ENCODE measurements at places on chromosomes 2 and 18.

DNA sequence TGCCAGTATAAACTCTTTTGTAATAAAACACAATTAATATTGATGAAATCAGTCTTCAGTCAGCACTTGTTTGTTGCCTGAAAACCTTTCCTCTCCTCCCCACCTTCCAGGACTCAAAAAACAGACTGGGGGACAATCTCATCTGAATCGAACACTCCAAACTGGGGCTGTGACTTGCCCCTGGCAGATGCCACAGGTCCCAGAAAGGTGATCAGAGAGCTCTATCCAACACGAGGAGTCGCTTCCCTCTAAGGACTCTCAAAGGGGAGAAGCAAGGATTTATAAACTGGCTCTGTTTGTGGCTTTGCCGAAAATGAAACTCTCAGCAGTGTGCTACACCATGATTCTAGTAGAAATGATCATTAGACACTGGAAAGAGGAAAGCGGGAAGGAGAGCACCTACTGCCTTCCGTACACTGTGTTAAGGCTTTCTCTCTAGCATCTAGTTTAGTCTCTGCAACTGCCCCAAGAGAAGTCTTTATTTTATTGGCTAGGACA, 199.2 kb downstream of the TGIF1 start:
- no peak for DNase-seq

DNA sequence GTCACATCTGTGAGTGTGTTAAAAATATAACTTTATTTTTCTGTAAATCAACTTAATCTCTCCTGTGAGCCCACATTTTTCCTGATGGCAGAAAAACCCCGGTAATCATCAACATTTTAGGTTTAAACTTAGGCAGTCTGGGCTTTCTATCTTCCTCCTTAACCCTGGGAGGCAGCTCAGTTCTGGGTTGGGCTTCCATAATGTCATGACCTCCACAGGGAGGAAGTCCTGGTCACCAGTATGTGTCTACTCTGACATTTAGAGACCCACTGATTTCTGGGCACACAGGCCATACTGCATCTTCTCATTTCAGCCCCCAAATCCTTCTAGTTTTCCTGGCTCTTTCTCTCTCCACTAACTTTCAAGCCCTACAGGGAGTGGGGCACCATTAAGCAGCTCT, 181.2 kb downstream of the DYSF start:
- DNase-seq: no peak

- no peak for DNase-seq
Measured at GRCh38 chr2:55880416-55881143, 43.0 kb downstream of the EFEMP1 start.

DNA sequence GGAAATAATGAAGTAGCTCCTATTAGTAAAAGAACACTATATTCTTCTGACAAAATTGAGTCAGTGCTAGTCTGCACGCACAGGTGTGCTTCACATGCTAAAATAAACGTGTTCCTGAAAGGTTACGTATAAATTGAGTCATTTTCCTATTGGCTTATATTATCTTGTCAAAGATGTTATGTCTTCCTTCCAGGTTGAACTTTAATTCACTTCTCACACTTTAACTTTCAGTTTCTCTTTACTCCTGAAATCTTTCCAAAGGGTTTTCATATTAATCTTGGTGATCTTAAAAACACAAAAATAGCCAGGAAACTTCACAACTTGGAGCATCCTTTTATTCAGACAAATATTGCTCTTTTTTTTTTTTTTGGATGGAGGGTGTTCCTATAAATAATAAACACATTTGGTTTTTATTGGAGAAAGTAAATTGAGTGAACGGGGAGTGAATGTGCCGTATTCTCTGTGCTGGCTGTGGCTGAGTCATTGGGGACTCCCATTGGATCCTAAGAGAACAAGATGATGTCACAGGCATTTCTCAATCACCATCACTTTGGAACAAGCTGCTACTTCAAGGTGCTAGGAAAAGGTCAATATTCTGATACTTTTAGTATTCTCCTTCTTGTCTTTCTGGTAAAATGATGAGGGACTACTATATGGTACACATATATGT, 150.2 kb upstream of the SPATS2L start:
- no peak for DNase-seq

DNA sequence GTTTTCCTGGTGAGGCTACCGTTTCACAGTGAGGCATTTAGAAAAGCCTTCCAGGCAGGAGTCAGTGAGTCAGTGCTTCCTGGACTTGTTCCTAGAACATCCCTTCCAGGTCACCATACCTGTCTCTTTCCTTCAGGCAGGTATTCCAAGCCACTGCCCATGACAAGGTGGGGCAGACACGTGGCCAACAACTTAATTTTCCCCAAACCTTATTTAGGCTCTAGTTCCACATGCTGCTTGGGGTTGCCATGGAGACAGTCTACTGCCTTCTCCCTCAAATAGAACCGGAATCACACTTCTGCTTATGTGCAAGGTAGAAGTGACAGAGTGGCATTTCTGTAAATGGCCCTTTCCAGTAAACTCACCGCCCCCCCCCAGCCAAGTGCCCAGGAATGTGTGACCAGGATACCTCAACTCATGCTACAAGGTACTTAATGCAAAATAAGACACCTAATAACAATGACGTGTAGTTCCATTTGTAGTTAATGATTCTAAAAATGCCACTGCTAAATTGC, 258.3 kb downstream of the PRKCE start:
- no peak for DNase-seq

GRCh38 chr2:234019896-234020295, 30.6 kb upstream of the SPP2 start:
- DNase-seq: no peak

DNA sequence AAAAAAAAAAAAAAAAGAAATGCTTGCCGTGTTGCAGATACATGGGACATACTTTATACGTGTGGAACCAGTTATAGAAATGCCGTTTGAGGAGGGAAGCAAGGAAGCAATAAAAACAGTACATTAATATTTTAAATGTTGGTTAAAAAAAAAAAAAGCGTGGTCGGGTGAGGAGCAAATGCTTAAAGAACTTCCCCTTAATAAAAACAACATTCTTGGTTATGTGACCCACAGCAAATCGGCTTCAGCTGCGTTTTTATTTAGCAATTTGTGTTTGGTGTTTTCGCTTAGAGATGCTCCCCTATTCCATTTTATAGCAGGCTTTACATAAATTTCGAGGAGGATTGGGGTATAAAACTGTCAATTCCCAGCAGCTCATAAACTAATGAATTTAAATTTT, 223.6 kb downstream of the LRRTM1 start:
- DNase-seq: no peak

DNA sequence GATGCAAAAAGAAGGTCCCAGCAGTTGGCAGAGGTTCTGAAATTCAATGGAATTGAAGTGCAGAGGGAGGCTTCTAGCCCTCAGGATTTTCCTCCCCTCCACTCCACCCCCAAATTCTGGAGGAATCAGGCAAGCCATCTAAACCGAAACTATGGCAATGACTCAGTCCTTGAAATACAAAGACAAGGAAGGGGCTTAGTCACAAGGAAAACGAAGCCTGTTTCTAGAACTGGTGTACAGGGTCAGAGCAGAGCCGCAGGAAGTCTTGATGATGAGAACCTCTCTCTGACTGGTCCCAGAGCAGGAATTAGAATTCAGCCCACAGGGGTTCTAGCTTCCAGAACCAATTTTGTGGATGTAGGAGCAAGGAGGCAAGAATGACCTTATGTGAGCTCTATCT, 111.7 kb upstream of the SCN1A start:
- no peak for DNase-seq

DNA sequence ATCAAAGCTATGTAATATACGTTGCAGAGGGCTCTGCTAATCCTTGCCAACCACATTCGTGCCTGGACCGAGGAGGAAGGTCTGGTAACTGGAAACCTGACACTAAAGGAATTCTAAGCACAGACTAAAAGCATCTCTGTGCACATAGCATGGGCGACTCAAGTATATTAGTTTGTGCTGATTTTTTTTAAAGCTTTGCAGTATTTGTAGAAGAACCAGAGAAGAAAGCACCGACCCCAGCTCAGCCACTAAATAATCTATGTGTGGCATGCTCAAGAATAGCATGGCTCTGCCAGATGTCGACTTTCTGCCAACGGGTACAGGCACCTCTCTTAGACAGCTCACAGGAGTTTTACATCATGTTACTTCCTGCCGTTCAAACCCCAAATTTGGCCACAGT, 73.2 kb upstream of the NRP2 start:
- DNase-seq: no peak

DNA sequence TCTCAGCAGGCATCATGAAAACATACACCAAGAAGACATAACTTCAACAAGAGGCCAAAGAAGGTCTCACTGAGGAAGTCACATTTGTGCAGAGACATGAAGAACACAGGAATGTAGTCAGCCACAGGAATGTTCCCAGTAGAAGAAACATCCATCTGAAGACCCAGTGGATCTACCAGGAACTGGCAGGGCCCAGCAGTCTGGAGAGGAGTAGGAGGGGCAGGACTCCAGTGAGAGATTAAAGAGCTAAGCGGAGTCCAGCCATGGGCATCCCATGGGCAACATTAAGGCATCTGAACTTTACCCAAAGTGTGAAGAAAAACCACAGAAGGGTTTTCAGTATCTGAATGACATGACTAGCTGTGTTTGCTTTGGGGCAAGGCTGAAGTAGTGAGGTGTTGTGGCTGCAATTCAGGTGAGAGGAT, 103.1 kb downstream of the UPP2 start:
- no peak for DNase-seq

DNA sequence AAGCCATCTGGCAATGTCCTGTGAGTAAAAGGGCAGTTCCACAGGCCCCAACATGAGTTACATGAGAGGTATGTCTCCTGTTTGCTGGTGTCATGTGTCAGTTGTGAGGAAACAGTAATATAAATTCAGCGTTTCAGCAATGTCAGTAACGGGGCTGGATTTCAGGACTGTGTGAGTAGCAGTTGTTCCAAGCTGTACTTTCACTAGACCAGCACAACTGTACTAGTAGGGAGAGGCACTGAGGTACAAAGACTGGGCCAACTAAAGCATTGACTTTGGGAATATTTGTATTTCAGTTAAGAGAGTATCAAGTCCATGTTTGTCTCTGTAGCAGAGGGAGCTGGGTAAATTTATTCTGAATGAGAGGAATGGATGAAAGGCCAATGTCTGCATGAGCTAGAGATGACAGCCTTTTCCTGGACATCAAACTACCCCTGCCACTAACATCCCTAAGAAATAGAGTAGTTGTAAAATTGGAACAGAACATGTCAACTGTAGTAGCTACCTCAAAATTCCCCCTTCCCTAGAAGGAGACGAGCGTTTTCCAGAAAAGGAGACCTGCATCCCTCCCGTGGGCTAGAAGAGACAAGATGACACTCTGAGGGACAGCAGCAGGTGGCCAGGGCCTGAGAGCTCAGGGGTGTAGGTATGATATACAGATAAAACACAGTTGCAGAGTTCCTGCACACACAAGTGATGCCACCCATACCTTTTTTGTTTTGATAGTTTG, 24.4 kb downstream of the EIF4E2 start:
- DNase-seq: no peak

DNA sequence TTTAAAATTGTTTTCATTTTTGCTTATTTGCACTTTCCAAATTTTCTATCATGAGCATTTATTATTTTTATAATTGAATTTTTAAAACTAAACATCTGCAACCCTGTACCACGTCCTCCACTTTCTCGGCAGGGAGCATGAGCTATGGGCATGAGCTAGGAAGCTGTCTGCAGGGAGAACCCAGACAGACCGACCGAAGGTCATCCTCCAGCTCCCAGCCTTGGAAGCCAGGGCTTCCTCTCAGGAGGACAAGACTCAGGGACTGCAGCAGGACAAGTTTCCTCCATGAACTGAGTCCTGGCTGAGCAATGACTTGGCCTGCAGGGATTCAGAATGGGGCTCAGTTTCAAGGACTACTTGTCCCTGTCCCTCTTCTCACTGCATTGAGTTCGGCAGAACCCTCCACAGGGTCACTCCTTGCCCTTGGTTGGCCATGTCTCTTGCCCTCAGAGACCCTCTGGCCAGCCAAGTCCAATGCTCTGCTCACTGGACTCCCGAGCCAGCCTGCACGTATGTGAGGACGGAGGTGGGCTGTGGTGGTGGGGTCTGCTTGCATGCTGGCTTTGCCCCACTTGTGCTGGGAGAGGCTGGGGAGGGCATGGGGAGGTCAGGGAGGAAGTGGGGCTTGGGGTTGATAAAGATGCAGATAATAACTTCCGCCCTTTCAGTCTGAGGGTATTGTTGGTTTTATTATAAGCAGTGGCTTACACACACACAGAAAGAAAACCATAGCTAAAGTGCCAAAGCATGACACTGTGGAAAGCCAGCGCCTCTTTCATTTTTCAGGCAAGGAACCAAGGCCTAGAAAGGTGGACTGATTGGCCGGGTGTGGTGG, 6.6 kb downstream of the NMUR1 start:
- DNase-seq: peak; percentile 75

DNA sequence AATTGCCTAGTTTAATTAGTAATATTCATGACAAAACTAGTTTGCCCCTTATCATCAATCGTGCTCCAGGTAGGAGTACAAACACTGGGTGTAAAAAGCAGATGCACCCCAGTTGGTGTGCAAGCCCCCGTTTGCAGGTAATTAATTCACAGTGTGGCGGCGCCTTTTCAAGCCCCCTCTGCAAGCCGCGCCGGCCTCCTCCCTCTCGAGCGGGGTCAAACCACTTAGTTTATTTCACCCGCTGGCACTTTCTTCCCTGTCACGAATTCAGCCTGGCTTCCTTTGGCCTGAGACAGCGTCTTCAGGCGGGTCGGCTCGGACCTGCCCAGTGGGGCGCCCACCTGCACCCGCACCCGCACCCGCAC, 64.7 kb upstream of the MAPRE2 start:
- no peak for DNase-seq

- DNase-seq: no peak
Measured at GRCh38 chr2:147442816-147443215, 402.0 kb upstream of the ACVR2A start.

GRCh38 chr2:142038826-142039225, 92.0 kb downstream of the LRP1B start:
- no peak for DNase-seq

GRCh38 chr18:39951142-39951720, 2003.8 kb upstream of the PIK3C3 start:
- no peak for DNase-seq

DNA sequence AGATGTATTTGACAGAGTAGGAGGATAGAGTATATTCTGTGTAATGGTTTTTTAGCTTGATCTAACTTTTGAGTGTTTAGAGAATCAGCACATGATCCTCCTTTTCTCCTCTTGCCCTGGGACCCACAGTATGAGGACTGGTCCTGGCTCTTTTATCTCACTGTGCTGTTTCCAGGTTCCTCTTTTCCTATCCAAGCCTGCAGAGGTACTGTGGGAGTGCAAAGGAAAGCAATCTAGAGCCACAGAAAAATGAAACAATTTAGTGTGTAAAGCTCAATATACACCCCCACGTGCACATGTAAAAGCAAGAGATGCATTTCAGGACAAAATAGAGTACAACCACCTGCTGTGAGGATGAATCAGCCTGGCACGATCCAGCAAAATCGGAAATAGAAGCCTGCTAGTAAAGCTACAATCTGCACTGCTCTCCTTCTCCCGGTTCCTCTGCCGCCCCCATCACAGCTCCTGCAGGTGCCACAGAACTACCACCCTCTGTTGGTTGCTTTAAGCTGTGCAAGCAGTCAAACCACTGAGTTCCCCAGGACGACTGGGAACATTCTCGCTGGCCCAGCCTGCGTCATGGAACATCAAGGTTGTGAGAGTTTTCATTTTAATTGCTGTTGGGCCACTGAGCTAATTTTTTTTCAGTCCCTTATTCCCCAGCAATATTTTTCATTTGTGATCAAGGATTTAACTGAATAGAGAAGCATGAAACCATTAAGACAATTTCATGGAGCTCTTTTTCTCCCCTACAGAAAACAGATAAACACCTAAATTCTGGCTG, 47.8 kb upstream of the MAPRE3 start:
- DNase-seq: peak; percentile 52
